Psoas muscle (tissue), 8 donors: ENCODE measurements at places on chromosomes 11 and 22.

DNA sequence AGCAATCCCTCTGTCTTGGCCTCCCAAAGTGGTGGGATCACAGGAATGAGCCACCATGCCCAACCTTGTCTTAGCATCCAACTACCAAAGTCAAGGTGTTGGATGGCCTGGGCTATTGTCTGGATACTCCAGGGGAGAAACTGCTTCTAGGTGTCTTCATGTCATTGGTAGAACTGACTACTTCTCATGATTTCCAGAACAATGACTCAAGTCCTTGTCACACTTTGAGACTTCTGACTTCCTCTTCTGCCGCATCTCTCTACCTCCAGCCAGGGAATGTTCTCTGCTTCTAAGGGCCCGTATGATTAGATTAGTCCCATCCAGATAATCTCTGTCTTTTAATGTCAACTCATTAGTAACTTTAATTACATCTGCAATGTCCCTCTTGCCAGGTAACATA, 30.6 kb downstream of the APOL6 start:
- DNase-seq = no peak

DNA sequence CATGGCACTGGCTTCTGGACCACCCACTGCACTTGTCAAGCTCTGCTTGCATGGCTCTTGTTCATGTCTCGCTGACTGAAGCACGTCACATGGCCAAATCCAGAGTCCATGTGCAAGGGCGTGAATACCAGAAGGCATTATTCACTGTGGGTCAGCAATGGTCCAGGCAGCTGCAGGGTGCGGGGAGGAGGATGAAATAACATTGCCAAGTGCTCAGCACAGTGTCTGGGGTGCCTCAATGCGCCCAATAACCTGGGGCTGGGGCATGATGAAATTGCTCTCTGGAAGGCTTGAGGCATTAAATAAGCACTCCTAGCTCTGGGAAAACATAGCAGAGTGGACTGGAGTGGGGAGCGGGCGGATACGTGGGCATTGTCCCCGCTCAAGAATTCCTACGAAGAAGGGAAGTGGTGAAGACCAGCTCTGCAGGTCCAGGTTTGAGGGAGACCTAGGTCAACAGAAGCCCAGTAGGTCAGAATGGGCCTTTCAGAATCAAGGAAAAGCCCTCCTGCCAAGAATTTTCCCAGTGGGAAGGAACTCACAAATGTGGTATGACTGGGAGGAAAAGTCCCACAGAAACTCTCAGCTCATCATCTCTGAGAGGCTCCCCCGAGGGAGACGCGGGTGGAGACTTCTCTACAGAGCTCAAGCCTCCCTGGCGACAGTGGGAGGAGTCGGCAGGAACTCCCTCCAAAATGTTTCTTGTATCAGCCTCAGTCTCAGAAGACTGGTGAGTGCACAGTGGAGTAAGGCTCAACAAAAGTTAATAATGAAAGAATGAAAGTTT, 15.3 kb upstream of the ACCSL start:
- peak; percentile 66 for DNase-seq

DNA sequence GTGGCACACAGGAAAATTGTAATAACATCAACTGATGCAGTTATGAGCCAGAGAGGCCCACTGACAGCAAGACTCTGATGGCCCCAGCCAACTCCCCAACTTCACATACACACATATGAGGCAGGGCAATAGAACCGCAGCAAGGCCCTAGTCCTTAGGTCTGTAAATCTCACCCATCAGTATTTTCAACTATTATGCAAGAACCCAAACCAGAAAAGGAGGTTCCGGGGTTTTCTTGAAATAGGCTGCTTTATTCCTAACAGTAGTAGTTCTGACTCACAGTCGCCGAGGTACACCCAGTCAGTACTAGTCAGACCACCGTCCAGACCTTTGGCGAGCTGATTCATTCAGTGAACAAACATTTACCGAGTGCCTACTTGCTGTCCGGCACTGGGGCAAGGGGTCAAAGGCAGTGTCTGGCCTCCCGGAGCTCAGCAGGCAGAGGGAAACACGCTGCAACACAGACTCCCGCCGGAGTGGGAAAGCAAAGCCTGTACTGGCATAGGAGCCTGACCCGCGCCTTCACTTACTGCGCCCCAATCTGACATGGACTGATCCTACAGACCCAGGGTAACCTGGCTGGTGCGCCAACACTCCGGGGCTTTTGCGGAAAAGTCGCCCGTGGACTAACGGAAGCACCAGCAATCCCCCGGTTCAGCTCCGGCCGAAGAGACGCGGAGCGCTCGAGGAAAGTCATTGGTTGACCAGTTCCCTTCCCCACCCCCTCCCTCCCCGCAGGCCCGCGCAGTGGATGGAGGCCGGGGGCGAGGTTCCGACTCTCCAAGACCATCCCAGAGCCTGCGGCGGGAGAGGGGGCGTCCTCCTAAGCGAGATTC, 1.3 kb downstream of the PLEKHA7 start:
- DNase-seq = peak; percentile 34

- DNase-seq = no peak
Observed at GRCh38 chr22:38220163-38220562, 18.4 kb downstream of the MAFF start.

GRCh38 chr11:35714882-35715627, 52.5 kb downstream of the TRIM44 start:
- no peak for DNase-seq

GRCh38 chr11:77199137-77199745, 71.2 kb downstream of the MYO7A start:
- peak; percentile 46 for DNase-seq

GRCh38 chr22:45031629-45032403, 22.0 kb upstream of the PHF21B start:
- DNase-seq = no peak

DNA sequence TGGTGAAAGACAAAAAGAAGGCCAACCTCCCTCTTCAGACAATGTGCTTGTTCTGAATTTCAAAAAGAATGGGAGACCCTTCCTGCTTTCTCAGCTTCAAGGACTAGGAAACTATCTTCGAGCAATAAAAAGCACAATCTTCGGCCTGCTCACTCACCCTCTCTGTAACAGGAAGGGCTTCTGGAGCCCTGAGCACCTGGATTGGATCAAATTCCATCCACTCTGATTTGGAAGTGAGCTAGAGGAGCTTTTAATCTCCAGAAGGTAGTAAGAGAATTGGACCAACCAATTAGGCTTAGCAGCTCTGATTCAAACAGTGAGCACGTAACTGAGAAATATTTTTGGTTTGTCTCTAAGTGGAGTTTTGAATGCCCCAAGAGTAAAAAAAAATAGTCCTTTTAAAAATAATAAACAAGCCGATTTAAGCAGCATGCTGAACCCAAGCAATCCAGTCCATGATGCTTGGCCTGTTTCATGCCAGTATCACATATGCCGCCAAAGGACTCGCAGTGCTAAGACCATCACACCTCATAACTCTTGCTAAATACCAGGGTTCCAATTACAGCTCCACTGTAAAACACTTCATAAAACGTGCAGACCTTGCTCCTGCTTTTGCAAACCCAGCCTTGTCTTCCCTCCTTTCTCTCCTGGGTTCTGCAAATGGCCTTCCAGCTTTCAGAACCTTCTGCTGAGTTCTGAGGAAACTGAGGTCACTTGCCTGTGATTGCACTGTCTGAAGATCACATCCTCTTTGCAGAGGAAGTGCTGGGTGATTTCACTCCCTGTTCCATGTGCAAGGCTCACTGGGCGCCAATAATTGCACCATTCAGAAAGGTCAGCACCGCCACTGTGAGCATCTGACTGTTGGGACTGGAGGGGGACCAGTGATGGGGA, 74.4 kb downstream of the SLC1A2 start:
- DNase-seq = peak; percentile 29

GRCh38 chr11:120486138-120486537, 25.4 kb upstream of the GRIK4 start:
- DNase-seq = no peak
